Renal cortical epithelial cell (primary cell): ENCODE measurements at places on chromosomes 6 and 20. TPM values are rescaled to one million over a fixed set of nuclear protein-coding genes. Genes with fewer than 3 reads are reported as not detected.

MAP1LC3A gene
- 14.9 and 43.3 TPM in 2 replicates for total RNA-seq

GRCh38 chr20:57210911-57211280 lies 55.5 kb downstream of the BMP7 start:
- no peak for DNase-seq

GRCh38 chr20:48066851-48067250 lies 281.6 kb upstream of the SULF2 start:
- DNase-seq: no peak

DNA sequence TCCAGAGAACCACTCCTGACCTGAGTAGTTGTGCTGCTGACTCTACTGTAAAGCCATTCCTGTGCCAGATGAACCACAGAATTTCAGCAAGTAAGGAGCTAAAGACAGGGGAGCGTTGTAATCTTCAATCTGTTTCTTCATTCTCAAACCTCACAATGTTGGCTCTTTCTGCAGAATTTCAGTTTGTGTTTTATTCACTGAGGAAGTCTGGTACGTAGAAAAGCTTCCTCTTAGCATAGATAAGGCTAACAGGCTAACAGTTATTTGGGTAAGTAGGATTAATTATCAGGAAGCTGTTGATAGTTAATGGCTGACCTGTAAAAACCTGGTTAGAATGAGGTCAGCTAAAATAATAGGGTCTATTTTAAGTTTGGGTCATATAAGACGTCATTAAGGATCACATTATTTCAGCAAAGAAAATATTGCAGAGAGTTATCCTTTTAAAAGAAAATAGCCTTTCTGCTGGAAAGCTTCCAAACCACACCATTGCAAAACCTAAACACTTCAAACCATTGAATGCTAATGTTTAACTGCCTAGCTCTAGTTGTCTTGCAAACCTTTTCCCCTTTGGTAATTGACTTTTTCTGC lies 14.1 kb upstream of the TENT5A start:
- peak; percentile 97 for DNase-seq

DNA sequence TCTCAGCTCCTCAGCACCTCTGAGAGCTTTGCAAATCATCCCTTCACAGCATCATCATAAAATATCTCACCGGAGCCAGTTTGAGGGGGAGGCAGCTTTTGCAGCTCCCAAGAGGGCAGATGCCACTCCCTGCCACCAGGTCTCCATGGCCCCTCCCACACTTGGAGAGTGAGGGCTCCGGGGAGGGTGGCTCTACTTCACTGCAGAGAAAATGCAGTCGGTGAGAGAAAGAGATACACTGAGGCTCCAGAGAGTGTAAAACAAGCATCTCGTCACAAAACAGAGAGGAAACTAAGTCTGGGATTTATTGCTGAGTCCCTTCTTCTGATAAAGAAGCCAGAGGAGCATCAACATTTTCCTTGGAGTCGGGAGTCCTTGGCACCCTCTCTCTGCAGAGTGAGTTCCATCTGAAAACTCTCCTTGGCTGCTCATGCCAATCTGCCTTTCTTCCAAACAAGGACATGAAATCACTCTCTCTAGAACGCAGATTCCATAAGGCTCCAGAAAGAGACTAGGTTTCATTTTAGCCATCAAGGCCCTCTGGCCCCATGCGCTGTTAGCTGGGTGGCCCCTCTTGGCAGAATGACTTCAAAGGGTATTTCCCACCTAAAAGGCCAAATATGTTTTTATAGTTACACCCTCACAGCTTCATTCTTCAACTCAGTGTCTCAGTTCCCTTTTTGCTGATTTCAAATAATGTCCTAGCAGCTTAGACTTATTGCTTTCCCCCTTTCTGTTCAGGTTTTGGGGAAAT lies 70.6 kb upstream of the F13A1 start:
- no peak for DNase-seq

GRCh38 chr6:83354747-83355146 lies 76.1 kb downstream of the ME1 start:
- DNase-seq: no peak
